ENCODE measurements at places on chromosomes 7 and 10.

- no peak for DNase-seq
Measured at GRCh38 chr7:139940866-139941265, 111.8 kb downstream of the TBXAS1 start.

GRCh38 chr10:93629647-93630305 lies 17.4 kb downstream of the PDE6C start:
- DNase-seq: no peak

GRCh38 chr10:91941426-91941825 lies 17.9 kb downstream of the BTAF1 start:
- DNase-seq: no peak

DNA sequence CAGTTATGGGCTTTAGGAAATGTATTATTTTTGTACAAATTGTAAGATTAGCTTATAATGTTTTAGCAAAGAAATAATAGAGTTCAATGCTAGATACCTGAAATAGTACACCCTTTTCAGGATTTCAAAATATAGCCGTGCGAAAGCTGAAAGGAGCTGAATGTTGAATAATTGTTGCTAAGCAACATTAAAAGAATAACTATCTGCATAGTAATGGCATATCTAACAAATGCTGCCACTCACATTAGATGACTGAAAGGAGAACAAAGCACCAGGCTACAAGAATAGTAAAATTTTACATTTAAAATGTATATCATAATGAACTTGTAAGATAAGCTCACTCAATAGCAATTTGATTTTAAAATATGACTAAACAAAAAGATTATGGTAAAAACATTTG lies 82.5 kb downstream of the SDHAF3 start:
- no peak for DNase-seq

DNA sequence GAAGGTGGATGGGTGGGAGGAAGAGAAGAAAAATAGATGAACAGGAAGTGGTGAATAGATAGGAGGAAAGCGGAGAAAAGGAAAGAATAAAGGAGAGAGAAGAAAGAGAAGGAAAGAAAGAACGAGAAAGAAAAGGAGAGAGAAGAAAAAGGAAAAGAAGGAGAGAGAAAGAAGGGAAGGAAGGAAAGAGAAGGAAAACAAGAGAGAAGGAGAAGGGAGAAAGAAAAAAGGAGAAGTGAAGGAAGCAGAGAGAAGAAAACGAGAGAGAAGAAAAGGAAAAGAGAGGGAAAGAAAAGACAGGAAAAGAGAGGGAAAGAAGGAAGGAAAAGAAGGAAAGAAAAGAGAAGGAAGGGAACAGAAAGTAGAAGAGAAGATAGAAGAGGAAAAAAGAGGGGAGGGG lies 211.8 kb downstream of the DIP2C start:
- no peak for DNase-seq

GRCh38 chr7:79874797-79875196 lies 259.8 kb upstream of the GNAI1 start:
- DNase-seq: no peak

- DNase-seq: no peak
Measured at GRCh38 chr10:1364151-1364910, 308.1 kb downstream of the WDR37 start.
